ENCODE measurements at places on chromosomes 4 and X. TPM values are rescaled to one million over a fixed set of nuclear protein-coding genes. Genes with fewer than 3 reads are reported as not detected.

The PCDH10 gene
- total RNA-seq, result not detected

The CYSLTR1 gene
- 0.34 TPM for total RNA-seq

The DHRSX gene
- total RNA-seq, result 27.8 TPM

The SNCA gene
- total RNA-seq, result not detected

The PIM2 gene
- total RNA-seq, result 277 TPM

The LRP2BP gene
- 0.27 TPM for total RNA-seq

The XAGE2 gene
- not detected for total RNA-seq

The UGT2A2 gene
- total RNA-seq, result not detected

The REELD1 gene
- 0.10 TPM for total RNA-seq

The CENPVL1 gene
- total RNA-seq, result not detected

The C4orf51 gene
- total RNA-seq, result not detected

The DCAF12L2 gene
- total RNA-seq, result not detected

The GNL3L gene
- 94.1 TPM for total RNA-seq

The PCYT1B gene
- total RNA-seq, result 0.11 TPM

The GJB1 gene
- not detected for total RNA-seq

The KIF4A gene
- total RNA-seq, result 18.7 TPM

The TLR3 gene
- 0.06 TPM for total RNA-seq

The UBQLN2 gene
- 29.7 TPM for total RNA-seq

The VCX3B gene
- total RNA-seq, result not detected

The VCX gene
- total RNA-seq, result not detected

The EDNRA gene
- not detected for total RNA-seq

The EDA2R gene
- 0.84 TPM for total RNA-seq

The DCX gene
- total RNA-seq, result not detected

The HERC5 gene
- total RNA-seq, result 6.4 TPM

The PDZD11 gene
- 27.0 TPM for total RNA-seq

The DUX4 gene
- total RNA-seq, result not detected

The MAGEA3 gene
- not detected for total RNA-seq

The SH3TC1 gene
- total RNA-seq, result 5.9 TPM

The TMEM128 gene
- 25.9 TPM for total RNA-seq

The ALAS2 gene
- not detected for total RNA-seq

The CRMP1 gene
- not detected for total RNA-seq

The QDPR gene
- 56.3 TPM for total RNA-seq

The VSIG1 gene
- total RNA-seq, result 0.67 TPM

The SASH3 gene
- total RNA-seq, result 130 TPM

The ASMT gene
- 2.9 TPM for total RNA-seq

The DIPK2B gene
- not detected for total RNA-seq

The FBXW7 gene
- total RNA-seq, result 36.1 TPM

The TEX28 gene
- total RNA-seq, result not detected

The SOWAHB gene
- 0.06 TPM for total RNA-seq

The GAGE12F gene
- total RNA-seq, result not detected

The PPP4R3C gene
- total RNA-seq, result not detected

The GIMD1 gene
- total RNA-seq, result not detected

The SFRP2 gene
- total RNA-seq, result not detected

The F9 gene
- total RNA-seq, result not detected

The SCOC gene
- total RNA-seq, result 43.6 TPM

The COL4A6 gene
- not detected for total RNA-seq

The SLIT2 gene
- not detected for total RNA-seq

The ALB gene
- total RNA-seq, result not detected

The SLC25A5 gene
- total RNA-seq, result 726 TPM
